ENCODE measurements at places on chromosomes 4 and X.

- no peak for DNase-seq
These were observed 3.9 kb downstream of the MSMO1 start for GRCh38 chr4:165331359-165331758.

DNA sequence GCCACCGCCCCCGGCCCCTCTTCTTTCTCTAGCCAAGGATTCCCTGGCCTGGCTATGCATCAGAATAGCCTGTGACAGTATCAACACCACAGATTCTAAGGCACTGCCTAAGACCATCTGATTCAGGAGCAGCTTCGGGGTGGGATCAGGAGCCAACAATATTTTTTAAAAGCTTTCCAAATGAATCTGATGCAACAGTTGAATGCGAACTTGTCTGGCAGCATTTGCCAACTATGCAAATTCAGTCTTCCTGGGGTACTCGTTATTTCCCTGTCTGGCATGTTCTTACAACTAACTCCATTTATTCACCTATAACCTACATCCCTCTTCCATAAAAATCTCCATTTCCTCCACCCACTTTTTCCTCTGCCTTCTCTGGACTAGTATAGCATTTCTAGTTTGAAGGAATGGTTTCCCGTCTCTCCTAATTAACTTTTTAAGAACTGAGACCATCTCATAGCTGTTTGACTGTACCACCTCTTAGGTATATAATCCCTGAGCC lies 36.2 kb upstream of the UGDH start:
- no peak for DNase-seq

DNA sequence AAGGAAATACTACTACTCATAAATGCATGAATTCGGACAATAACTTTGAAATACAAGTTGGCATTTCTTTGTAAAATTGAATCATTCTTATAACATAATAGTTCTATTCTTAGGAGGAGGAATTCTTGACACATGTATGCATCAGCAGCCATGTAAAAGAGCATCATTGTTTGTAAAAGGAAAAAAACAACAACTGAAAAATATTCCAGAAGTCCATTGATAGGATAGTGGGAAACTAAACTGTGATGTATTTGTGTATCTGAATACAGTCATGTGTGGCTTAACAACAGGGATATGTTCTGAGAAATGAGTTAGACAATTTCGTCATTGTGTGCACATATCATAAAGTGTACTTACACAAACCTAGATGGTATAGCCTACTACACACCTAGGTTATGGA lies 102.0 kb upstream of the SH3RF1 start:
- no peak for DNase-seq

DNA sequence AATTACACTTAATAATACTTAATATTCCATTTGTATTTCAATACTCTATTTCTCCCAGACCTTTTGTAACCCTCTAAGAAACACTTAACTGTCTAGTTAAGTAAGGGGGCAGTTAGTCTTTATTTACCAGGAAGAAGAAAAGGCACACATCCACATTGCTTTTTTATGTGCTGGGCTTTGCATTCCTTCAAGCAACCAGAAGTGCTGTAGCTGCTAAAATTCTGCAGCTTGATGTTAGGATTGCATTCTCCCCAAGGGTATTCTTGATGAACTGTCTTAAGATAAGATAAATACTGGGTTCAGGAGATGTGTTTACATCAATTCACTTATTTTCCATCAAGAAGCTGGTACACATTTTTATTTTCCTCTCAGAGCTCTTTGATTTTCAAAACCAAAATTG lies 24.0 kb downstream of the ASIC5 start:
- DNase-seq: no peak

GRCh38 chr4:140645614-140646412 lies 77.1 kb upstream of the UCP1 start:
- peak; percentile 24 for DNase-seq

DNA sequence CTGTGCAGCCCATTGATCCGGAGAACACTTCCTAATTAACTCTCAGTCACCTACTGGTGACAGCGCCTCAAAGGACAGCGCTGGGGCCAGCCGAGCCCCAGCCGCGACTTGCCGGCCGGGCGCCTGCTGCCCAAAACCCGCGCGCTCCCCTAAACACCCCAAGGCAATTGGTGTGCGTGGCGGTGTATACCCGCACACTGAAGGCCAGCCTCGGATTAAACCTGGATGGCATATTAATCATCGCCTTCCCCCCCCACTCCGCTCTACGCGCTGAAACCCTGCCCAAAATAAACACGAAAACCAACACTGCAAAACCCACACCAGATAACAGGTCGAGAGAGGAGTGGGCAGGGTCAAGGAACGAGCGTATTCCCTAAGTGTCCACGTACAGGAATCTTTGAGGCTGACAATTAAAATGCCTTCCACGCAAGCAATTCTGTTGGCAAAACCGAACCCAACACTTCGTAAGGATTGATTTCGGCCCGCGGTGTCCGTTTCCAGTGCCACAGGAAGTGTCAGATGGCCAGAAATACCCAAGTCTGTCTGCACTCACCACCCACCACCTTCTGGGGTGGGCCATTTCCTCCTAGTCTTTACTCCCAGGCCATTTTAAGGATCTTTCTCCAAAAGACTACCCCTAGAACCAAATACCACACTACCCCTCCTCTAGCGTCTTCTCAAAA lies 2.7 kb downstream of the BCOR start:
- DNase-seq: no peak

DNA sequence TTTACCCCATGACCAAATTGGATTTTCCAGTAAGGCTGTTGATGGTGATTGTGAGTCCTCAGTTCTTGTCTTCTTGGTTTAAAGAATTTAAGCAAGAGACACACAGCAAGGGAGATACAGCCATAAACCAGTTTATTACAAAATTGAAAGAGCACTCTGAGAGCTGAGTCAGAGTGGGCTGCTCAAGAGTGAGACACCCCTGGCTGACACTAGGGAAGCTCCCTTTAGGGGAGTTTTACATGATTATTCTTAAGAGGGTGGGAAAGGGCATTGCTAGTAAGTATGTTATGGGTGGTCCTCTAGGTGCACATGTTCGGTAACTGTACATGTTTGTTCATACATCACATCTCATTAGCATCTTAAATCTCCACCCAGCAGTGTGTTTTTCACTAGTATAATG lies 18.8 kb upstream of the ZNF81 start:
- DNase-seq: no peak

DNA sequence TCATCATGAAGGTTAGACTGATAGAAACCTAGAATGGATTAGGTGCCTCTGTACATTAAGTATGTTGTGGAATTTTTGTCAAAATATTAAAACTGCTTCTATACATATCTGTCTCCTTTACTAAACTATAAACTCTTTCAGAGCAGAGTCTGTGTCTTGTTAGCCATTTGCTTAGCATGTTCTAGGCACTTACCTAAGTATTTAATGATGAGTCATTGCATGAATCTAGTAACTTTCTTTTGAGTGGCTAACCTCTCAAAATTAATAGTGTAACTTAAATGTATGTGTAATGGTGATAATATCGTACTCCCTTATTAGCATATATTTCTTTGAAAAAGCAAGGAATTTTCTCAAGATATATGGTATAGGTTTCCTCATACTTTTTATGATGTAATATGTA lies 57.8 kb downstream of the RAP1GDS1 start:
- DNase-seq: no peak

- DNase-seq: no peak
These were observed 79.5 kb downstream of the KDM6A start for GRCh38 chrX:44952329-44953027.

DNA sequence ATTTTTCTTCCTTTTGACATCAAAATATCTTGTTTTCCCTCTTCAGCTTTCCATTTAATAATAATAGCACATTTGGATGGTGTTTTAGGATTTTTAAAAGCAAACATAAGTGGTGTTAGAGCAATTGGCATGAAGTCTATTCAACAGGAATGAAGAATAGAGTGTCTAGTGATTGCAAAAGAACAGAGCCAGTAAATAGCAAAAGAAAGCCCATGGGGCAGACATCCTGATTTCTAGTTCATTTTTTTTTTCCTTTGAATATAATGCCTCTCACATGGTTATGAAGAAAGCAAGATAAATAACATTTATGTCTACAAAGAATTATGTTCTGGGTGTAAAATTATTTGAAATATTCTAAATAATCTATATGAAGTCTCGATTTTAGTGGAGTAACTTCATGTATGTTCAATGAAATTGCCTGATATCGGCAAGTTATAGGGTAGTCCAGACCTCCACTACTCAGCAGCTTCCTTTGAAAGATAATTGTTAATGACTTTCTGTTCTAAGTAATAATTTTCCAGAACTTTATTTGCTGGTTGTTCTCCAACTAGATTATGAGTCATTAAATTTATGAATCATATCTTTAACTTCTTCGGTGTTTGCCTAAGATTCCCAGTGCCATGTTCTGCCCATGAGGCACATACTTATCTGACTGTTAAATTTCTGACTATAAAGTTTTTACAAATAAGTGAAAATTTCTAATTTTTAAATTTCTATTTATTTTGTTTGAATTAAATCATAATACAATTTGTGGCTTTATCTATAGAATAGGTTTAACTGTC lies 587.9 kb downstream of the TLL1 start:
- no peak for DNase-seq

DNA sequence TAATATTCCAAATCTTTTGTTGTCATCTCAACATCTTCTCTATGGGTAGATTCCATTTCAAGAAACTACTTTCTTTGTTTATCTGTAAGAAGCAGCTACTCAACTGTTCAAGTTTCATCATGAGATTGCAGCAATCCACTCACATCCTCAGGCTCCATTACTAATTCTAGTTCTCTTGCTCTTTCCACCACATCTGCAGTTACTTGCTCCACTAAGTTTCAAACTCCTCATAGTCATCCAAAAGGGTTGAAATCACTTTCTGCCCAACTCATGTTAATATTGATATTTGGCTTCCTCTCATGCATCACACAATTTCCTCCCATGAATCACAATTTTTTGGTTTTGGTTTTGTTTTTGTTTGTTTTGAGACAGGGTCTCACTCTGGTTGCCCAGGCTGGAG lies 35.7 kb downstream of the ADH5 start:
- DNase-seq: no peak

GRCh38 chr4:11149612-11150259 lies 279.0 kb downstream of the HS3ST1 start:
- DNase-seq: no peak

GRCh38 chrX:115333446-115333845 lies 43.9 kb downstream of the LUZP4 start:
- DNase-seq: no peak

DNA sequence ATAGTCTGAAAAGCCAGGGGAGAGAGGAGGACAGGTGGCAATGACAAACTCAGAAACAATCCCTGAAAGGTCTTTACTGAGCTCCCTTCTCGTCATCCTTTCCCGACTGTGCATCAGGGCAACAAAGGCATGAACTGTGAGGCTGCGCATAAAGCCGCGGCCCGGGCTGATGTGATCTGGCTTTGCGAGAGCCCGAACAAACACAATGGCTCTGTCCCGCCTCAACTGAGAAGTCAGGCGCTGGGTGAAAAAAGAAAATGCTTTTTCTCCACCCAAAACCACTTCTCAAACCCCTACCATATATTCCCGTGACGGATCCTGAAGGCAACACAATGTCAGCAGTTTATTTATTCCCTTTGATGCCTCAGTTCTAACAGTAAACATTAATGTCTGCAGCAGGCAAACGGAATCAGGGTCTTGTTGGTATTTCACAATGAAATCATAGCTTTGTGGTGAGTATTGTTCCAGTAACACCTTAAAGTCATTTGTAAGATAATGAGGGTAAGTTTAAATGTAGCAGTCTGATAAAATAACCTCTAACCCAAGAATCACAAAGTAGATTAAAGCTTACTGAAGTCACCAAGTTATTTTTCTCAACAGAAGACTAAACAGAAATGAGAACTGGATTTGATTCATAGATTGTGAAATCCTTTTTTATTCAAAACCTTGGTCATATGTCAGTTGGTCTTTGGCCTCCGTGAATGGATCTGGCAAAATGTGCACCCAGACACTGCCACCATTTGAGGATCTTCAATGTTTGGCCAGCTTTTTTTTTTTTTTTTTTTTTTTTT lies 67.4 kb downstream of the APBB2 start:
- peak; percentile 8 for DNase-seq

DNA sequence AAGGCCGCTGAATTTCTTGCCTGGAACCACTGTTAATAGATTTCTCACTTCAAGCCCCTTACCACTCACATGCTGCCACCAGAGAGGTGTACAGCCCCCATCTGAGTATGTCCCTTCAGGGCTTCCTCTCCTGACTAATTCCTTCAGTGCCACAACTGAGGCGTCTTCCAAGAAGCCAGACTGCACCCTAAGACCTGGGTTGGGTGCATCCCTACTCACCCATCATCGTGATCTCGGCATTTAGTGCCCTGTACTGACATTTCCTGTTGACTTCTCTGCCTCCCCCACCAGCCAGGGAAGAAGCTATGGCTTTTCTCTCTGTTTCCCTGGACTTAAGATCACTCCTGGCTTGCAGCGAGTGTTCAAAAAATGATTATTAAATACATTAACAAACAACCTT lies 40.4 kb upstream of the MAP3K15 start:
- DNase-seq: no peak

- no peak for DNase-seq
These were observed 121.7 kb upstream of the DIPK2B start for GRCh38 chrX:45322382-45322781.

DNA sequence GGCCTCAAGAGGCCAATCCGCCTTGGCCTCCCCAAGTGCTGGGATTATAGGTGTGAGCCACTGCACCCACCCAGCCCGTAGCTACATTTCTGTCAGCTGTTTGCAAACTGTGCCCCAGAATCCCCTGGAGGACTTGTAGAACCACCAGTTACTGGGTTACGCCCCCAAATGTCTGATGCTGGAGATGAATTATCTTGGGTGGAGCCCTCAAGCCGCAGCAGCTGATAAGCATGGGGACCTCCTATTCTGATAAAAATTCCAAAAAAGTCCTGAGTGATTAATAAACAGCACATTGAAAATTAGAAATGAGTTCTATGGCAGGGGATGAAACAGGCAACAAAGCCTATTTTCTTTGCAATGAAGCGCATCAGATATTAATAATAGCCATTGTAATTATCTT lies 105.0 kb downstream of the PTTG2 start:
- DNase-seq: no peak

GRCh38 chr4:20378181-20378580 lies 126.5 kb downstream of the SLIT2 start:
- DNase-seq: no peak

DNA sequence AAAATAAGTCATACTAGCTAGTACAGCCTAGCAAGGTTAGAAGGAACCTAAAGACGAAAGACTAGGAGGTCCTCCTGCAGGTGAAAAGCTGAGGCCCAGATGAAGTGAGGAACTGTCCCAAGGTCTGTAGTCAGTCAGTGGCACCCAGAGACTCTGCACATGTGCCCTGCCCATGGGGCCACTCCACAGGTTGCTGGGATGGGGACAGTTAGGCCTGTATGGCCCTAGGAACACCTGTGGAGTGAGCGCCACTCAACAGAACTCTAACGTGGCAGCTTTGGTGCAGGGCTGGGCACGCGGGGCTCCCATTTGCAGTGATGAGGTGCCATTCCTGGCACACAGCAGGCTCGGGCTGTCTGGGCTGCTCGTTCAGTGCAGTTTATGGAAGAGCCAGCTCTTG lies 14.8 kb downstream of the ZNF185 start:
- no peak for DNase-seq

DNA sequence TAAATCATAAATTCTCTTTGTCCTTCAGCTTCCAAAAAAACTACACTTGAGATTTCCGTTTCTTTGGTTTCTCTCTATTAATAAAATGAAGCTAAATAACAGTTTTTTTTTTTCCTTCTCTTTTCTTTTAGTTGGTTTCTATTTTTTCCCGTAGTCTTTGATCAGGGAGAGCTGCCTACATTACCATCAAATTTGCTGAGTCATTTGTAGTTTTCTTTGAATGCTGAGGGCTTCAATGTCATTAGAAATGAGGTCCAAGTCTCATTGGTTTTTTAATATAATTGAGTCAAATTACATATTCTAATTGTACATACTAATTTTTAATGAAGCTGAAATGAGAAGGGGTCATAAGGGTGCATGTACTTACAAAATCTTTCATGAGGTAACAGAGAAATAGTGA lies 550.2 kb downstream of the GBA3 start:
- DNase-seq: no peak
